ENCODE measurements at places on chromosomes 2 and 18.

GRCh38 chr2:240962300-240963064 lies 35.9 kb upstream of the SNED1 start:
- no peak for DNase-seq

GRCh38 chr18:2547477-2548087 lies 23.7 kb downstream of the METTL4 start:
- peak; percentile 64 for DNase-seq

GRCh38 chr2:107340955-107341354 lies 455.0 kb upstream of the ST6GAL2 start:
- peak; percentile 35 for DNase-seq

DNA sequence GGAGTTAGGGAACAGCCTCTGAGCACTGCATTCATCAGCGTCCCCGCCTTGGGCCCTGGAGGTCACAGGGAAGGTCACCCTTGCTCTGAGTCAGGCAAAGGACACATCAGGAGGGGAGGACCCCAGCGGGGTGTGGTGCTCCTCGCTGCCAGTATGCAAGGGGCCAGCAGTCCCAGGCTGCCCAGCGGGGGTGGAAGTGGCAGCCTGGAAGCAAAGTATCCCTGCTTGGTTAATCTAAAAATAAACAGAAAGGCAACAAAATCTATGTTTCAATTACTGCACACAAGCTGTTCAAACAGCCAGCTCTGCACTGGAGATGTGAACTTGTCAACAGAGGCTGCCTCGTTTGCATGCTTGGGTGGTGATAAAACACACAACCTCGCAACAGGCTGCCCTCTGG lies 164.1 kb downstream of the KLHL29 start:
- DNase-seq = no peak
